MCF 10A (cell line): ENCODE measurements at places on chromosomes 11 and 22. TPM values are rescaled to one million over a fixed set of nuclear protein-coding genes. Genes with fewer than 3 reads are reported as not detected.

DNA sequence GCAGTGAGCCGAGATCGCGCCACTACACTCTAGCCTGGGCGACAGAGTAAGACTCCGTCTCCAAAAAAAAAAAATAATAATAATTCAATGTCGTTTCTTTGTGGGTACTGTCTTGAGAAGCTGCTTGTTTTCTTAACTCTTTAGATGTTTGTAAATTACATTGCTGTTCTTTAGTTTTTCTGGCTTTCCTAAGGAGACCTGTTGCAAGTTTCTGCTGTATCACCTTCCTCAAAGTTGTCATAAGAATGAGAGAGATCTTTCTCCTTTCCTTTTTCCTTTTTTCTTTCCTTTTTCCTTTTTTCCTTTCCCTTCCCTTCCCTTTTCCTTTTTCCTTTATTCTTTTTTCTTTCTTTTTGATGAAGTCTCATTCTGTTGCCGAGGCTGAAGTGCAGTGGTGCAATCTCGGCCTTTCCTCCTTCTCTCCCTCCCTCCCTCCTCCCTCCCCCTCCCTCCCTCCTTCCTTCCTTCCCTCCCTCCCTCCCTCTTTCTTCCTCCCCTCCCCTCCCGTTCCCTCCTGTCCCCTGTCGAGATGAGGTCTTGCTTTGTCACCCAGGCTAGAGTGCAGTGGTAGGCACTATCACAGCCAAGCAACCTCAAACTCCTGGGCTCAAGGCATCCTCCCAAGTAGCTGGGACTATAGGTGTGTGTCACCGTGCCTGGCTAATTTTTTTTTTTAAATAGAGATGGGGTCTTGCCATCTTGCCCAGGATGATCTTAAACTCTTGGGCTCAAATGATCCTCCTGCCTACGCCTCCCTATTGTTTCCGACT lies 15.3 kb downstream of the HIPK3 start:
- H3K4me1 ChIP-seq: peaks cover 24% of the 10 kb centered on the region
- no peaks in the 10 kb centered on the region for H3K27me3 ChIP-seq
- DNase-seq: no peak
- no peak overlapping the region for H3K4me3 ChIP-seq
- no peak overlapping the region for H3K27ac ChIP-seq

GRCh38 chr11:115496892-115497291 lies 7.3 kb downstream of the CADM1 start:
- no peak overlapping the region for H3K27ac ChIP-seq
- DNase-seq: no peak
- no peak overlapping the region for H3K4me3 ChIP-seq
- H3K36me3 ChIP-seq: no peaks in the 10 kb centered on the region

- H3K36me3 ChIP-seq: peaks cover 30% of the 10 kb centered on the region
- peak overlapping the region; percentile 59 for H3K4me3 ChIP-seq
- H3K27me3 ChIP-seq: no peaks in the 10 kb centered on the region
Observed at GRCh38 chr22:46774980-46775849, 12.8 kb downstream of the TBC1D22A start.

PGGHG gene
- total RNA-seq: 6.3 and 8.5 TPM in 2 replicates
